ENCODE measurements at places on chromosomes 6 and 20.

GRCh38 chr6:161264181-161264580, 9.7 kb downstream of the AGPAT4 start:
- DNase-seq, result no peak

GRCh38 chr6:17927705-17928104, 59.7 kb downstream of the KIF13A start:
- DNase-seq, result no peak

DNA sequence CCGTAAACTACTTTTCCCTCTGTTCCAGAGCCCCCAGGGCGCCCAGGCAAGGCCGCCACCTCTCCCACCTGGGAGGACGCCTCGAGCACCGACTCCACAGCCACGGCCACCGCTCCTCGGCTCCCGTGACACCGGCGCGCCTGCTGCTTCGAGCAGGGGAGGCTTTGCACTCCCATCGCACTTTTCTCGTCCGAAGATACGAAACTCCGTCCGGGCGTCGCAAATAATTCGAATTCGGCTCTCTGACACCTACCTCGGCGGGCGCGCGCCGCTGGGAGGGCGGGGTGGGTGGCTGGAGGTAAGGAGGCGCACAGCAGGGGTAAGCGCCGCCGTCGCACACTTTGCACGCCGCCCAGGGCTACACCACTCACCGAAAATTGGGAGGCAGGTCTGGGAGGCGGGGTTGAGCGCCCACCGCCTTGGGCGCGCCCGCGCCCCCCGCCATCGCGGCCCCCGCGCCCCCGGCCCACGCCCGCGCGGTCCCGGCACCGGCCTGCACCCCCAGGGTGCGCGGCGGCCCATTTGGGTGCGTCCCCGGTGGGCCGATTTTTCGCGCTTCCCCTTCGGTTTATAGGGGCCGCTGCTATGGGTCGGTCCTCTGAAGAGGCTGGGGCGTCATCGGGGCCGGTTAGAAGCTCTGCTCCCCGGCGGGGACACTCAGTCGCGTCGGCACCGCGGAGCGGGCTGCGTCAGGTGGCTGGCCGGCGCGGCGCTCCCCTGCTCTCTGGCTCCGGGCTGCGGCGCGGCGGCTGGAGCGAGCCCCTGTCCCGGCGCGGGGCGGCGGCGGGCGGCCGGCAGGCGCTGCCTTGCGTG, 36.2 kb downstream of the GNAS start:
- DNase-seq, result peak; percentile 81

DNA sequence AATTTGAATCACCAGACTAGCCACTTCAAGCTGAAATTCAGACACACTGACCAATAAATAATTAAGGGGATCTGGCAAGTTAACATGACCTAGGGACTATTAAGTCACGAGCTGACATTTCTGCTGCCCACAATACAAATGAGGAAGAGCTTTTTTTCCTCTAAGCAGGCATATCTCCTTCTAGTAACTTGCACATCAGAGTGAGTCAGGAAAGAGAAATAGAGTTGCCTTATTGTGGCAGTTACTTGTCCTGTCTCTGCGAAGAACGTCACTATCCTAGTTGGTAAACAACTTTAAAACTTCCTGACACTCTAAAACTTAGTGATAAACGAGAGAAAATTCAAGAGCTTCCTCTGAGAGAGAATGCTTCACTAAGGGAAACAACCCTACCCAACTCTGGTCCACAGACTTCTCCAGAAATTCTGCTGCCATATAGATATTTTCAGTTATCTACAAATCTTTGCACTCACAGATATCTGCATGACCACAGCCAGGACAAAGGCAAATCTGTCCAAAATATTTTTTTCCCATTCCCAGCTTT, 4.2 kb downstream of the PLA2G7 start:
- DNase-seq, result no peak

DNA sequence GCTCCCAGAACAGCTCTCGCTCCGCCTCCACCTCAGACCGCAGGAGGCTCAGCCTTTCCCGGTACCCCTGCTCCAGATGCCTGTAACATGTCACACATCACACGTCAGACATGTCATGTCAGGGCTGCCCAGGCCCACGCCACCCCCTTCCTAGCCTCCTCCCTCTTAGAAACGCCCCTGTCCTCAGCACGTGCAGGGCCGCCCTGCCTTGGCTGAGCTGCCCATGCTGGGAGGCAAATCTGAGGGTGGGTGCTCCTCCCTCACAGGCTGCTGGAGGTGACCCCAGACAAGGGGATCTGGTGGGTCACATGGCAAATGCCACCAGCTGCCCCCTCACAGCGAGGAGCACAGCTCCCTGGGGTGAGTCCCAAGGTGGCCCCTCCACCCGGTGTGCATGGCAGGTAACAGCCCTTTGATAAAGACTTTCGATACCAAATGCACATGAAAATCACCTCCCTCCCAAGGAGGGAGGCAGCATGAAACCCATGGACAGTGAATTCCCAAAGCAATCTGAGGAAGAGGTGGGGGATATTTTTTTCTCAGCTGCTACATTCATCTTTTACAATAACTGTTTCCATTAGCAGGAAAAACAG, 84.1 kb downstream of the GINS1 start:
- no peak for DNase-seq

DNA sequence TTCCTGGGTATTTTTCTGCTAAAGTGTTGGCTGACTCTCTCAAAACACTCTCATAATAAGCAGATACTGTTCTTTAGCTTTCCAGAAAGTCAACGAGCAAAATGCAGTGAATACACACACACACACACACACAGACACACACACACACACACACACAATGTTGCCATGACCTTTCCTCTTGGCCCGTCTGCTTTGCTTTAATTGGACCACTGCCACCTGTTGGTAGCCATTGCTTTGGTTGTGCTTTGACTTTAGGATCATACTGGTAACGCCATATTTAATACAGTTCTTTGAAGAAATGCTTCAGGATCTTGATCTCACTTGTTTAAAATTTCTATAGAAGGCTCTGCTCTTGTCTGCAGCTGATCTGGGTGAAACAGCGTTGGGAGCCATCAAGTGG, 4.4 kb downstream of the FIG4 start:
- DNase-seq, result no peak

DNA sequence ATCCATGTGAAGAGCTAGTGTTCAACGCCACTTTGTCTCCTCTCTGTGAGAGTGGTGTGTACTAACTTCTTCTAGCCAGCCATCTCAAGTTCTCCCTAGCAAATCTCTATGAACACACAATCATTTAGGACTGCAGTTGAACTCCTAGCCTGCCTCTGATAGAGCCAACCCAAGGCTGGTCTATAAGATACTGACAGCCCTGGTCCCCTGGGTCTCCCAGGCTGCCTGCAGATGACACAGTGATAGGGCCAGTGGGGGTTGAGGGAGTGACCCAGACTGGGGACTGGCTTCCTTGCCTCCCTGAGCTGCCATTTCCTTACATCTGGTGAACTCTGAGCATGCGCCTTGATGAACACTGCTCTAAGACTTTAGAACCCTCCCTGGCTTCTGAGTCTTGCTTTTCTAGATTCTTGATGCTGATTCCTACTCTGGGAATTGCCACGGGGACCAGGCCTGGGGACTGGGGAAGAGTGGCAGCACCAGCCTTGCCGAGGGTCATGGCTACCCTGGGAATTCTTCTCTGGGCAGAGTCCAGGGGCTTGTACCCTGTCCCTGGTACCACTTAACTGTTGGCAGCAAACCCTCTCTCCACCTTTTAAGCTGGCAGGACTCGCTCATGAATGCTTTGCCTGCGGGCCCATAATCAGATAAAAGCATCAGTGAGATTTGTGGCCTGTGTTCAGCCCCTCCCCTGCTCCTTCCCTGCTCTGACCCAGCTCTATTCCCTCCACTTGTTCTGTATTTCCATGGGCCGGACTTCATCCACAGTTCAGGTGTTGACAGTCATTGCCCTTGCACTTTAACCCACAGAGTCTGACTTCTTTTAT, 130.8 kb upstream of the CHD6 start:
- no peak for DNase-seq

DNA sequence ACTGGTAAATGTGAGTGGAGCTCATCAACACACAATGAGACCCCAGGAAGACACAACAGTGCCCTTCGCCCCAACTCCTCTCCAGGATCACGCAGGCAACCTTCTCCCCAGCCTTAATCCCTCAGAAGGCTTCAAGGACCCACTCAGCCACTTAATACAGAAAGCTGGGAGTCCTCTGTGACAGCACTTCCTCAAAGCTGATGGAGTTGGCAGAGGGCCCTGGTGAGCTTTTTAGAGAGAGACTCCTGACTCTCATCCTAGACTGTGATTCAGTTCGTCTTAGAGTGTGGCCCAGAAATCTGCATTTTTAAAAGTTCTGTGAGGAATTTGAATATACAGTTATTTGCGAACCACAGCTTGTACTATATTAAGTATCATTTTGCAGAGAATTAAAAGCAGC, 187.7 kb downstream of the UST start:
- DNase-seq, result no peak

DNA sequence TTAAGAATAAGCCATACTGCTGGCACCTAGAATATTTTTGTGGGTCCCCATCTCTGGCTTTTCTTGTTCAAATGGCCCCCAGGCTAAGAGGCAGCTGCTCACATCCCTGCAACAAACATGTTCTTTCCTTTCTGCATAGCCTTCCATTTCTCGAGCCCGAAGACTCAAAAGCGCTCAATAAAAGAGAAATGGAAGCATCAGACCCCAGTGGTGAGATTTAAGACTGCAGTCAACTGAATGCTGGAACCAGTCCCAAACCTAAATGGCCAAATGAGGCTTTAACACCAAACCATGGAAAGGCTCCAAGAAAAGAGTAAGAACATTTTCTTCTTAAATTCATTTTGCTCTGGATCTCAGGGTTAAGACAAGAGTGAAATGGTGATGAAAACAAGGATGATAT, 122.1 kb upstream of the TRAF3IP2 start:
- DNase-seq, result no peak

DNA sequence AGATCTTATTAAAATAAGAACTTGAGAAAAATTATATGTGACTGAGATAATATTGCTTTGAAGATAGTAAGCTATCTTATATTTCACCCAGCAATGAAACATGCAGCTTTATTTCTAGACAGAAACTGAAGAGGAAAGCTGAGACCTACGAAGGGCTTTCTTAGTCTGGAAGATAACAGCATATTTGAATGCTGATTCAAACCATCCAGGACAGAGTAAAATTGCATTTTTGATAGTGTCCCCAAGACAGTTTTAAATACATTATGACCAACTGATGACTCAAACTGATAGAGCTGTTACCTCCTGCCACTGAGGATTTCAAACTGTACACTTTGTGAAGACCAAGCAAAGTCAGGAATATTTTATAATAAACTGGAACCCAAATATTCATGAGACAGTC, 409.6 kb downstream of the GRIK2 start:
- DNase-seq, result no peak

DNA sequence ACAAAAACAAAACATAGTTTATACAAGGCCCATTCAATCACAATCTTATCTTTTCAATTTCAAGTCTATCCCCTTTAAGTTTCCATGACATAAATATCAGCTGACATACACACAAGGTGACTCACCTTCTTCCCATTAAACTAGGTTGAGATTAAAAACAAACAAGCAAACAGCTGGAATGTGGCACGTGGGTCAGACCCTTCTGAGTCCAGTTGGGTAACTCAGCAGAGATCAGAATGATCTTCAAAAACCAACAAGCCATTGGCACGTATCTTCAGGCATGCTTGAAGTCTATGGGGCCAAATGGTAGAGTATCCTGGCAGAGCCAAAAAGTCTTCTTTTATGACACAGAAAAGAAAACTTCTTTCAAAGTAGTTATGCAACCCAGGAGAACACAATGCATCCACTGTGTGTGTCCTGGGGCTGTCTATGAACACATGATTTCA, 603.5 kb upstream of the CITED2 start:
- no peak for DNase-seq

- no peak for DNase-seq
Observed at GRCh38 chr20:38991814-38992704, 29.9 kb downstream of the DHX35 start.

DNA sequence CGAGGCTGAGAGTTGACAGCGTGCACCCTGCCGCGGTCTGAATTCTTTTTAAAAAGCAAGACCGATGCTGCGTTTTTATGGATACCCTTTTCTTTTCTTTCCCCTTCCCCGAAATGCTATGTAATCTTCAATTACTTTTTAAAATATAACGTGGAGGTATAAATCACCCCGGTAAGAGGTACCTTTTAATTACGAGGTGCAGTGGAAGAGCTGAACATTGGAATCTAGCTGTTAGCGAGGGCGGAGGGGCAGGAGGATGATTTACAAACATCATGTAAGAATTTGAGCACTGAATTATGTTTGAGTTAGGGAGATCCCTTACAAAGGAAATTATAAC, 1.2 kb downstream of the EYA2 start:
- no peak for DNase-seq

- DNase-seq, result no peak
Observed at GRCh38 chr6:82906951-82907350, 158.7 kb downstream of the UBE3D start.

GRCh38 chr6:30149858-30150550, 11.0 kb downstream of the TRIM10 start:
- DNase-seq, result no peak

DNA sequence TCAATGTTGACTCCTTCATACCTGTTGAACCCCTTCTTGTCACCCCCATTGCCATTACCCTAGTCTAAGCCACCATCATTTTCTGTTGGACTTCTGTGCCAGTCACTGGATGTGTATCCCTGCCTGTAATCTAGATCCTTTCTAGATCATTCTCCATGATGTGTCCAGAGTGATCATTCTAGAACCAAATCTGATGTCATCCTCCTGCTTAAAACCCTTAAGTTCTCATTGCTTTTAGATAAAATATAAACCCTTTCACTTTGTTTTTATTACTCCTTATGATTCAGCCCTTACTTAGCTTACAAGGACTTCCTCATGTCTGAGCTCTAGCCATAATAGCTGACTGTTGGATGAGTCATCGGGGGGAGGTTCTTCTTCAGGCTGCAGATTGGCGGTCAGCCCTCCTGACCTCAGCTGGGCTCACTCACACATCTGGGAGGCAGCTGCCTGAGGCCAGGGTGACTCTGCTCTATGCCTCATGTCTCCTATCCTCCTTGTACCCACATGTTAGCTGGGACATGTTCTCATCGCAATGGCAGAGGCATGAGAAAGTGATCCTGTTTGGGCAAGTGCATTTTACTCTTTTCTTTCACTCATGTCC, 287.6 kb downstream of the ESR1 start:
- DNase-seq, result peak; percentile 46

DNA sequence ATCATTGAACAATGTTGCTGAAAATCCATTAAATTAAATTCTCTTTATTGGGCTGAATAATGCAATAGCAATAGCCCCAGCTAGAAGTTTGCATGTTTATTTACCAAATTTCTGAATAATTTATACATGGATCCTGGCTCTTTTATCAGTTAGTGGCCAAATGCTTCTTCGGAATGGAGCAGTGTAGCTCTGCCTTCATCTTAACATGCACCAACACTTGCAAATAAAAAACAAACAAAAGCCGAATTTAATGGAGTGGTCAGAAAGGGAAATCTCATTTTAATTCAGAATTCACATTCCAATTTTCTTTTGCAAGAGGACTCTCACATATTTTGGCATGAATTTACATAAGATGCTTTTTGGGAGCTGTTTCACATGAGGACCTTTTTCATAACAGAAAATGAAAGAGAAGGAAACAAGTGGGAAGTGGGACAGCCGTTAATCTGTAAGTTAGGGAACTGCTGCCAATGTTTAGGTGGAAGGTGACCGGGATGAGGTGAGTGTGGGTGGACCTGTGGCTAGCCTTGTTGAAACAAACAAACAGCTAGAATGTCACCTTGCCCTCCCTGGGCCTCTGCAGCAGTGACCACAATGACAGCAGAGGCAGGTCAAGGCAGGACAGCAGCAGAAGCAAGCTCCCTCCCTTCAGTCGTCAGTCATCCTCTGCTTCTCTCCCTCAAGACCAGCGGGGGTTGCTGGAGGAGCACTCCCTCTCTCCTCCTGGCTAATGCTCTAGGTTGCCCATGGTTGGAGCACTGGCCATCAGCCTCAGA, 73.2 kb downstream of the INSM1 start:
- no peak for DNase-seq

- DNase-seq, result no peak
Observed at GRCh38 chr20:4131911-4132310, 116.6 kb upstream of the RNF24 start.
